ENCODE measurements at places on chromosomes 4 and X.

DNA sequence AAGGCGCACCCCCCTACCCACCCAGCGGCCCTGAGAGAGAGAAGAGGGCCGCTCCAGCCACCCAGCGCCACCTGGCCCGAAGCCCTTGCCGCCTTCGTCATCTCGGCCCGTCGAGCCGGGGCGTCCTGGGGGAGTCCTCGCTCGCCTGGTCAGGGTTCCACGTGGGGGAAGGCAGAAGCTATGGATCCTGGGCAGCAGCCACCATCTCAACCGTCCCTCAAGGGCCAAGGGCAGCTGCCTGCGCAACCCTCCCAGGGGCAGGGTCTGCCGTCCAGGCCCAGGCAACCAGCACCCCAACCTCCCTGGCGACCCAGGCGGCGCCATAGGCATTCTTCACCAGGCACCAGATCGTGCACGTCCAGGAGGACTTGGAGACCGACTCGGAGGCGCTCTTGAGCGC, 51.5 kb upstream of the IL13RA2 start:
- DNase-seq = no peak

- no peak for DNase-seq
These were observed 144.4 kb upstream of the GATB start for GRCh38 chr4:151905197-151905596.

DNA sequence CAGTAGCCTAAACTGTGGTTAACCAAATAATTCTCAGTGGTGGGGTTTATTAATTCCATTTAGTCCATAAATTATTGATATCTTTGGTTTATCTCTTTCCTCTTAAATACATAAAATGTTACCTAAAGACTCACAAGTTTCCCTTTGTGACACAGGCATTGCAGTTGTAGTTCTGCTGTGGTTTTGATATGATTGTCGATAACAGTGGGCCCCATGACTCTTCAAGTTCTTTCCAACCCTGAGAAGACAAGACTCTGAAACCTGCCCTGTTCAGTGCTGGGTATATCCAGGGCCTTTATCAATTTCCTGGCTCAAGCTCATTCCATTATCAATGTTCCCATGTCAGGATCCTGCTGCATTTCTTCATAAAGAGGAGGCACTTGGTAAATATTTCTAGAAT, 117.9 kb upstream of the TBC1D9 start:
- DNase-seq = no peak

DNA sequence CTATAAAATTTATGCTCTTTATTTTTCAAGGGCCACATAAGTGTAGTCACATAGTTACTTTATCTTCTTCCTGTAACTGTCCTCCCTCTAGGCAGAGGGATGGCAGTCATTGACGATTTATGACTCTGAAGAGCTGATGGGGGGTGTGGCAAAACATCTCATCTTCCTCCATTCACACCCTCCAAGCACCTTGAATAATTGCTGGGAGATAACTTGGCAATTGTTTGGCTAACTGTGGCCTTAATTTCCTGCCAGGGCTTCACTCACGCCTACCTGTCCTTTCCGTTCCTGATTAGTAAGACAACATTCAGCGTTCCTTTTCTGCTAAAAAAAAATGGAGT, 329.2 kb downstream of the ARHGAP10 start:
- no peak for DNase-seq

GRCh38 chr4:120105472-120105871, 38.8 kb upstream of the MAD2L1 start:
- no peak for DNase-seq

GRCh38 chr4:22216278-22216677, 267.7 kb upstream of the KCNIP4 start:
- no peak for DNase-seq

DNA sequence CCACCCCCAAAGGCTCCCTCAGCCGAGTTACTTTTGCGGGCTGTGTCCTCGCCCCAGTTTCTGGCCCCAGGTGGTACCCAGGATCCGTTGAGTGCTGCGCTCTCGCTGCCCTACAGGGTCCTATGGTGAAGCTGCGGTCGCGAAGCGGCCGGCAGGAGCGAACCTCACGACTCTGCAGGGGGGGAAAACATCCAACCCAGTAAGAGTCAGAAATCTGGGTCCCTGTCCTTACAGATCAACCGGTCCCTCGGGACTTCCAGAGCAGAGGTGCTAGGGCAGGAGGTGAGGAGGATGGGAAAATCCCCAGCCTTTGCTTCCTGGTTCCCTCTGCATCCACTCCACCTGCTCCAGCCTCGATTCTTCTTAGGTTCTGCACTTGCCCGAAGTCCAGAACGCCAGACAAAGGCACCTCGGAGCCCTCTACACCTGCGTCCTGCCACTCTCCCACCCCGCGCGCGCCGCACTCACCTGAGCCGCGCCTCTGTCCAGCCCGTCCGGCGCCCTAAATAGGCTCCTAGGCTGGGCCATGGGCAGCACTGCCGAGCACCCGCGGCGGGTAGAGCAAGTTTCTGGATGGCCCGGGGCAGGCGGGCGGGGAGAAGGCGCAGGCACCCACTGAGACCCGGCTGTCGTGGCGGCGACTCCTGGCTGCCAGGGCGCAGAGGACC, at the start of gene HS3ST1:
TSS of gene HS3ST1 (minus strand) at position 664 of the 668 bp plus-strand sequence. CDS start 28,889 bp downstream, outside the sequence.
- peak; percentile 29 for DNase-seq

GRCh38 chr4:71729856-71730255, 54.0 kb downstream of the GC start:
- DNase-seq = no peak

DNA sequence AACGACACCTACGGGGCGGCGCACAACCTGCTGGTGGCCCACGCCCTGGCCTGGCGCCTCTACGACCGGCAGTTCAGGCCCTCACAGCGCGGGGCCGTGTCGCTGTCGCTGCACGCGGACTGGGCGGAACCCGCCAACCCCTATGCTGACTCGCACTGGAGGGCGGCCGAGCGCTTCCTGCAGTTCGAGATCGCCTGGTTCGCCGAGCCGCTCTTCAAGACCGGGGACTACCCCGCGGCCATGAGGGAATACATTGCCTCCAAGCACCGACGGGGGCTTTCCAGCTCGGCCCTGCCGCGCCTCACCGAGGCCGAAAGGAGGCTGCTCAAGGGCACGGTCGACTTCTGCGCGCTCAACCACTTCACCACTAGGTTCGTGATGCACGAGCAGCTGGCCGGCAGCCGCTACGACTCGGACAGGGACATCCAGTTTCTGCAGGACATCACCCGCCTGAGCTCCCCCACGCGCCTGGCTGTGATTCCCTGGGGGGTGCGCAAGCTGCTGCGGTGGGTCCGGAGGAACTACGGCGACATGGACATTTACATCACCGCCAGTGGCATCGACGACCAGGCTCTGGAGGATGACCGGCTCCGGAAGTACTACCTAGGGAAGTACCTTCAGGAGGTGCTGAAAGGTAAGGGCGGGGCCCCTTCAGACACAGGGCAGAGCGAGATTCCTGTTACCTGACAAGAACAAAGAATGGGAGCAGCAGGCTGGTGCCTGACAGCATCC, 11.7 kb downstream of the RPL9 start:
- DNase-seq = peak; percentile 64

GRCh38 chr4:33831442-33832066, 2412.8 kb downstream of the ARAP2 start:
- no peak for DNase-seq

- no peak for DNase-seq
These were observed 248.5 kb downstream of the ENOX2 start for GRCh38 chrX:130654409-130654950.

DNA sequence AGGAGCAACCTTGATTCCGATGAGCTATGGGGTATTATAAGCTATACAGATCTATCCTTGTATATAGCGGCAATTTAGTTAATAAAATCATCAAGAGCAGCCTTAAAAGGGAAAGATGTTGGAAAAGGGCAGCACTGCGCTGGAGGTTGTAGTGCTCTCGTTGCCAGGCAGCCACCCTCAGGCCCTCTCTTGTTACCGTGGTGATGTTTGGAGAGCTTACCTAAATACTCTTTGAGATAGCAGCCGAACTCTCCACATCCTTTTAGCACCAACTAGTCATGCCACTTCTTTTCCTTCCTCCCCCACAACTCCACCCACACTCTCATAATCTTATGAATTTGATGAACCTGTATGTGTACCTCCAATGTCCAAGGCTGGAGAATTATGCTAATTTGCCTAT, 3.8 kb upstream of the RADX start:
- no peak for DNase-seq

DNA sequence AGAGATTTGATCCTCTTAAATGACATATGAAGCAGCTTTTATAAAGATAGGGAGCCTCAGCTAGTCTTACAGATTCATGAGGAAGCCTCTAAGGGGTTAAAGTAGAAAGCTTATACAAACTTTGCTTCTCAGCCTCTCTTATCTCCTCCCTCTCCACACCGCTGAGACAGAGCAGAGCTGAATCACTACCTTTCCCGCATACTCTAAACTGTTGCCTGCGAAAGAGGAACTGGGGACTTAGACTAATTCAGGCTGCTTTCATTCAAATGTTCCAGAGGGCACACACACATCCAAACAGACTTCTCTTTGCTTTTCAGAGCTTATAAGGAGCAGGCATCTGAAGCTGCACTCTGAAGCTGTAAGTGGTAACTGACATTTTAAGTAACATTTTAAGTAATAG, at the start of gene SERTM2:
TSS of gene SERTM2 (plus strand) at position 169 of the 400 bp plus-strand sequence. CDS start 7,213 bp downstream, outside the sequence.
- no peak for DNase-seq

- no peak for DNase-seq
These were observed 694.1 kb upstream of the ADGRL3 start for GRCh38 chr4:60506061-60506460.

- DNase-seq = no peak
These were observed 34.0 kb upstream of the GYPA start for GRCh38 chr4:144174401-144175067.

- DNase-seq = no peak
These were observed 61.4 kb upstream of the TRIM2 start for GRCh38 chr4:153142700-153143438.

- DNase-seq = no peak
These were observed 307.0 kb downstream of the FSTL5 start for GRCh38 chr4:161856711-161857326.

- DNase-seq = no peak
These were observed 158.4 kb downstream of the DCLK2 start for GRCh38 chr4:150236626-150237025.

- no peak for DNase-seq
These were observed 20.5 kb upstream of the OPN1LW start for GRCh38 chrX:154123241-154124219.

DNA sequence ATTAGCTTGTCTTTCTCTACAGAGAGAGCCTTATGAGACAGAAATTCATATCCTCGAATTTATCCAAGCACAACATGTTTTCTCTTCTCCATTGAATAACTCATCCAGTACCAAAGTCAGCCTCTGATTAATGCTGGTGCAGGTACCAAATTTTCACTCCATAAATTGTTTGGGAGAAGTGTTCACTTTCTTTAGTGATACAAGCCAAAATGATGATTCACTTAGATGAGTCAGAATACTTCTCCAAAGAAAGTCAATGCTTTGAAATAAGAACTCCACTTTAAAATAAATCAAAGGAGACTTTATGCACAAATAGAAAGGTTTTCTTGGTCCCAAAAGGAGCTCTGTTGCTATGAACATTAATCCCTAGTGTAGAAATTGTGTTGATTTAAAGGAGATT, 60.2 kb downstream of the MAOB start:
- DNase-seq = no peak

DNA sequence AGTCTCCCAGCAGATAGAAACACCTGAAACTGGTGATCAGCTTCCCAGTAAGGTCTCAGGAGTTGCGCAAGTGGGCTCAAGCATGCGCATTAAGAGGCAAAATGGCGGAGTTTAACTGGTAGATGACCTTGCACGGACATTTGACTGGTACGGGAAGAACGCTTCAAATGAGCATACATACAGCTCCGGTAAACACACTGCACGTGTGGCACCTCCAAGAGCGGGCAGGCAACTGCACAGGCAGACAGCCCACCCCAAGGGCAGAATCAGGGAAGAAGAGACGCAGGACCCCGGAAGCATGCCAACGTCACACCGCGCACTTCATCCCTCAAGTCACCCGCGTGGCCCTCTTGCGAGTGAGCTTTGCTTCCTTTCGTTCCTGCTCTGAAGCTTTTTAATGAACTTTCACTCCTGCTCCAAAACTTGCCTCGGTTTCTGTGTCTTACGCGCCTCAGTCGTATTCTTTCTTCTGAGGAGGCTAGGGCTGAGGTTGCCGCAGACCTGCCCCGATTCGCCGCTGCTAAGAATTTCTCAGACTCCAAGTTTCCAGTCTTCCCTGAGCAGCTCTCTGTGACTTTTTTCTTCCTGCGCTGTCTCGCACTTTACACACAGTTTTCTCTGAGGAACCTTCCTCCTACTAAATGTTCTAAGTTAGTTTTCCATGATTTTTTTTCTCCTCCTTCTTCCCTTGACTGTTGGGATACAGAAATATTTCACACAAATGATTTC, 180.7 kb upstream of the ZFP42 start:
- DNase-seq = no peak

- no peak for DNase-seq
These were observed 11.7 kb downstream of the OPHN1 start for GRCh38 chrX:68421636-68422035.

DNA sequence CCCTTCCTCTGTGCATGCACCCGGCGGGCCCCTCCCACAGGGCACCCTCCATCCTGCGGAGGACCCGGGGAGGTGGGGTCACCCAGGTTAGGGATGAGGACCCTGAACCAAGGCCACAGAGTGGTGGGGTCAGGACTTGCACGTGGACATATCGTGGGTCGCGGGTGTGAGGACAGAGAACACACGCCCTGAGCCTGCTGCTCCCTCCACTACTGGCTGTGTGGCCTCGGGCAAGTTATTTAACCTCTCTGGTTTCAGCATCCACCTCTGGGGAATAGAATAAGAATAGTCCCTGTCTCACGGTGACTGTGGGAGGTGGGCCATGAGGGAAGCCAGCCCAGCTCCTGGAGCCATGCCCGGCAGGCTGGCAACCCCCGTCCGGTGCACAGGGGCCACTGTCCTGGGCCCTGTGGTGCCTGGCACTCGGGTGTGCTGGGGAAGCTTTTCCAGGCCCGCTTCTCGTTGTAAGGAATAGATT, 5.1 kb downstream of the PSAPL1 start:
- DNase-seq = no peak

GRCh38 chrX:152819732-152820131, 10.8 kb downstream of the CETN2 start:
- DNase-seq = no peak

GRCh38 chr4:12050357-12050756, 621.7 kb upstream of the HS3ST1 start:
- DNase-seq = no peak

- DNase-seq = no peak
These were observed 107.8 kb downstream of the GATB start for GRCh38 chr4:151652841-151653547.

DNA sequence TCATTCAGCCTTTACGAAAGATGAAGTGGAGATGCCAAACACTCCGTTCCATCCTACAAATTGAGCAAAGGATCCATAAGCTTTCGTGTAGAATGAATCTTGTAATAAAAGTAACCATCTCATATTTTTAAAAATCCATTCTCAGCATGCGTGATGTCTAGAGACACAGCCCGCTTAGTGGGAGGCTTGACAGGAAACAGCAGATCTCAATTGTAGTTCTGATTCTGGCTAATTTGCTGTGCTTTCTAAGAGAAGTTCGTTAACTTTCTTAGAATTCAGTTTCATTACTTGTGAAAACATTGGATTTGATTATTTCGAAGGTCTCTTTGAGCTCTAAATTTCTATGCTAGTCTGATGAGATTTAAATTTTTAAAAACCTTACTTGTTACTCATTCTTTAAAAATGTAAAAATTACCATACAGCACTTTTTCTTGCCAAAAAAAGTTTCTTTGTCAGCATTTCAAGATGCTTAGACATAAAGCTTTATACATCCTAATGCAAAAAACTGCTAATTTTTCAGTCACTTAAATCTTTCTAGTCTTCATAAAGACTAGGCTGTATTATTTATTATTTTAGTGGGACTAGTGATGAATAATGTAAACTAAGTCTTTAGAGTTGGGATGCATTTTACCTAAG, 66.9 kb upstream of the NEIL3 start:
- no peak for DNase-seq

GRCh38 chrX:134236626-134237614, at the start of gene CCDC160:
Gene CCDC160, plus strand, starts transcription at chrX:134237182. Its CDS starts 7,619 bp downstream, at chrX:134244801.
- DNase-seq = no peak

All from GM12892 (cell line).